Naive thymus-derived CD8-positive, alpha-beta T cell (primary cell): ENCODE measurements at places on chromosomes 6 and 20. TPM values are rescaled to one million over a fixed set of nuclear protein-coding genes. Genes with fewer than 3 reads are reported as not detected.

DNA sequence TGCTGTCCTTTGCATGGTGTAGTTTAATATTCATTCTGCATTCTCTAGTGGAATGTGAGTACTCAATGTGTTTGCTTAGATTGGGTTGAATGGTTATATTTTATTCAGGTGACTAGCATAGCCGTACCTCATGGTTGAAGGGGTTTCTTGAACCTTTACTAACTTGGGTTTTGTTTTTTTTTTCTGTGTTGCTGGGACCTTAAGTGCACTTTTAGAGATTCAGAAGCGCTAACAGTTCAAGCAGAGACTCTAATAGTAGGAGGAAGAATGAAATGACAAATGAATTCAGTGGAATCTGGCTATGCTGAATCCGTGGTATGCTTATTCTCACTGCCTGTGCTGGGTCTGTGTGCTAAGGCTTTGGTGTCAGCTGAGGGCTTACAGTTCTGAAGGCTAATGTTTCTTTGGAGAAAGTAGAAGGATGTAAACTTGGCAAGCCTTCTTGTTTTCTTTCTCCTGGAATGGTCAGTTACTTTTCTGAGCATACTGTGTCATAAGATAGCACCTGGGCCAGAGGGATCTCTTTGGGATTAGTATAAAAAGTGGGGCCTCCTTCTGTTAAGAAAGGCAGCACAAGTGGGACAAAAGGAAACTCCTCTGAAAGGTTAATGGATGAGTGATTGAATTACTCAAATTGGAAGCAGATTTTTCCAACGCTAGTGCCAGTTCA lies 28.7 kb downstream of the RNF144B start:
- DNase-seq: no peak

DNA sequence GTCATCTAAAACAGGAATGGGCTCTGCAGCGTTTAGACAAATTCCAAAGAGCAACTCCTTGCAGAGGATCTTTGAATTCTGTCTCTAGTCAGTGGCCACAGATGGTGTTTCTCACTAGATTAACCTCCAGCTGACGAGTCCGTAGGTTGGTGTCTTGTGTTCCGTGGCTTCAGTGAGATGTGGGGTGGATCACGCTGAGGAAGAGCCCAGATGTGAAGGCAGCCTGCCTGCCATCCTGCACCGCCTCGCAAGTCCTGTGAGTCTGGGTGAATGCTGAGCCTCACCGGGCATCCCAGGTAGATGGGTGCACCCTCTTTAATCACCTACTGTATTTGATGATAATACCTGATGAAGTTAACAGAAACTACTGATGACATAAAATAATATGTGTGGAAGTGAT lies 70.4 kb downstream of the THBS2 start:
- DNase-seq: no peak

Gene TBXT
- total RNA-seq: not detected

Gene ZBTB2
- 32.4 TPM for total RNA-seq

DNA sequence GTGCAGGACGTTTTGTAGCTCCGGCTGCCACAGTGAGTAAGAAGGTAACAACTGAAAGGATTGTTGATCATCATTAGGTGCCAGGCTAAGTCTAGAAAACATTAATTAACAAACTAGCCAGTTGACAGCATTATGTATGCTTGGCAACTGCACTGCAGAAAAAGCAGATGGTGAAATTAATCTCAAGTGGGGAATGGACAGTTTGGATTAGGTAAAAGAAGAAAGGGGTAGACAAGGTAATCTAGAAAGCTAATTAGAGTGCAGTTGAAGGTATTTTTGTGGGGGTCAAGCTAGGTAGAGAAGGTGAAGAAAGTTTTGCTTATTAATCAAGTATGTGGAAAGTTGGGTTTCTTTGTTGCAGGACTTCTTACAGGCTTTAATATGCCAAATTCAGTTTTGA lies 69.7 kb upstream of the HINT3 start:
- no peak for DNase-seq

DNA sequence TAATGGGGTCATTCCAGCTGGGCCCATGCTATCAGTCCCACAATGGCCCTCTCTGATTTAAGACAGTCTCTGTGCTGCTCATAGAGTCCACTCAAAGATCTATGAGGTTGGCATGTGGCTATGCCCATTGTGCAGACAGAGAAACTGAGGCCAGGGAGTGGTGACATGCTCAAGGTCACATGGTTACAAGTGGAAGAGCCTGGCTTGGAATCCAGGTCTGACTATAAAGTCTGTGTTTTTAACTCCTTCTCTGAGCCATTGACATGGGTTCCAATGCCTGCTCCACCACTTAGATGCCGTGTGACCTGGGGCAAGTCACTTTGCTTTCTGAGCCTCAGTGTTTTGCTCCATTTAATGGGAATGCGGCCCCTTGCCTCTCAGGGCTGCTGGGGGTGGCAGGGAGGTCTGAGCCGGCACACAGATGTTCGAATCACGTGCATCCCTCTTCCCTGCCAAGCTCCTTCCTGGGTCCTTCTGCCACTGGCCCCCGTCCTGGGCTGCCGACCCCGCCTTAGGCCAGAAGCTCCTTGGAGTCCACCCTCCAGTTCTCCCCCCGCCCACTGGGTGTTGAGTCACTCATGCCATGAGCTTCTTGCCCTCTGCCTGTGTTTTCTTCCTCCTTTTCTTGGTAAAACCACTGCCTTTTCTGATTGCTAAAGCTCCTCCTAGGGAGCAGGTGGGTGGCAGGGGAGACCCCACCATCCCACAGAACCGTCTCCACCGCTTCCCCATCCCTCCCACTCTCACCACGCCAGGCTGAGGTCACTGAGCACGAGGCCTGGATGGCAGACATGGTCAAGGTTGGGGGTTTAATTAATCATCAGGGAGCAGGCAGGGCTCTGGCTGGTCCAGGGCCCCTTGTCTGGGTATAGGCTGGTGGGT lies 35.7 kb downstream of the CEBPB start:
- no peak for DNase-seq

Gene MCCD1
- not detected for total RNA-seq

GRCh38 chr6:75234126-75234865 lies 9.3 kb downstream of the COX7A2 start:
- DNase-seq: no peak

GRCh38 chr20:44208165-44208564 lies 2.4 kb downstream of the OSER1 start:
- no peak for DNase-seq

Gene ESR1
- total RNA-seq: 2.8 TPM

DNA sequence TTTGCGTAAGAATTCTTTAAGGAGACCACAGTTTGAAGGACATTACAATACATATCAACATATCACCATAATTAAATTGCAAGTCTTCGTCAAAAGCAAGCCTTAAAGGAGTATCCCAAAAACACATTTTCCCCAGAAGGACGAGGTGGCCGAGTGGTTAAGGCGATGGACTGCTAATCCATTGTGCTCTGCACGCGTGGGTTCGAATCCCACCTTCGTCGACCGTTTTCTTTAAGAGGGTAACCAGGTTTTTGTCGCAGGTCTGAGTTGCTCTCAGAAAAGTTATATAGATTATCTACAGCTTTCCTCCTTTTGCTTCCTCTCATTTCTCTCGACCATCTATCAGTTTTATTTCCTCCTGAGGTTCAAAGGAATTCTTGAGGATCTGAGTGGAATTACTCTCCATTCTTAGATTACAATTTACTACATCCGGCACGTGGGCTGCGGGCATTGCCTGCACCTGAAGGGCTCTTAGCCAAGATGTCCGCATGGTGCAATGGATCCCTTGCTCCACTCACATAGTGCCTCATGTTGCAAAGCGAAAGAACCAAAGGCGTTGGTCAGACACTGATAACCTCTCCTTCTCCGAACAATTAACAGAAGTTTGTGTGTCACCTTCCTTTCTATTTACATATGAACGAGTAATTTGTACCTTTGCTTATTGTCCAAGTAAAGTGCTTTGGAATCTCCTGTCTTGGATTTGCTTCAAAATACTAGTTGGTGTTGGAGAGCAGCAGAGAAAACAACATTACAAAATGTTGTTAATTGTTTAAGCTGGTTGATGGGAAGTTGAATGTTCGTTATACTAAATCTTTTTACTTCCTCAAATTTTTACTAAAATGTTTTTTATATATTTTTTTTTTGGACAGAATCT lies 14.0 kb downstream of the POM121L2 start:
- no peak for DNase-seq

Gene COL9A1
- not detected for total RNA-seq

DNA sequence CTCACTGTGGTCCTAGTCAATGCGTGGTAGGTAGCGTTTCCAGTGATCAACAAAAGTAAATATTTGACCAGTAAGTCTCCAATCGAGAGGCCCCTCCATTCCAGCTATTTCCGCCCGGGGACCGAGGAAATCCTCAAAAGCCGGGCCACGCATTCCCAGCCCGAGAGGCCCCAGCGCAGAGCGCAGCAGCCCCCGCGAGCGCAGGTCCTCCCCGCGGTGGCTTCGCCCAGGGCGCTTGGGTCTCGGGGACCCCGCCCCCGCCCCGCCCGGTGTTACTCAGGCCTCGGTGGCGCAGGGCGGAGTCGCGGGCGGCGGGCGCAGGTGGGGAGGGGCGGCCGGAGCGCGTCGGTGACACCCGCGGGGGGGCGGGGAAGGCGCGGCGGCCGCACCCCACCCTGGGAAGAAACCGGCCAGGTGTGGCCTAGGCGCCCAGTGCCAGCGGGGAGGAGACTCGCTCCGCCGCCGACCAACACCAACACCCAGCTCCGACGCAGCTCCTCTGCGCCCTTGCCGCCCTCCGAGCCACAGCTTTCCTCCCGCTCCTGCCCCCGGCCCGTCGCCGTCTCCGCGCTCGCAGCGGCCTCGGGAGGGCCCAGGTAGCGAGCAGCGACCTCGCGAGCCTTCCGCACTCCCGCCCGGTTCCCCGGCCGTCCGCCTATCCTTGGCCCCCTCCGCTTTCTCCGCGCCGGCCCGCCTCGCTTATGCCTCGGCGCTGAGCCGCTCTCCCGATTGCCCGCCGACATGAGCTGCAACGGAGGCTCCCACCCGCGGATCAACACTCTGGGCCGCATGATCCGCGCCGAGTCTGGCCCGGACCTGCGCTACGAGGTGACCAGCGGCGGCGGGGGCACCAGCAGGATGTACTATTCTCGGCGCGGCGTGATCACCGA lies at the start of gene DSP:
Gene DSP (plus strand): TSS at position 497 of the 890 bp plus-strand sequence. CDS start 245 bp downstream, at position 742.
- DNase-seq: no peak

DNA sequence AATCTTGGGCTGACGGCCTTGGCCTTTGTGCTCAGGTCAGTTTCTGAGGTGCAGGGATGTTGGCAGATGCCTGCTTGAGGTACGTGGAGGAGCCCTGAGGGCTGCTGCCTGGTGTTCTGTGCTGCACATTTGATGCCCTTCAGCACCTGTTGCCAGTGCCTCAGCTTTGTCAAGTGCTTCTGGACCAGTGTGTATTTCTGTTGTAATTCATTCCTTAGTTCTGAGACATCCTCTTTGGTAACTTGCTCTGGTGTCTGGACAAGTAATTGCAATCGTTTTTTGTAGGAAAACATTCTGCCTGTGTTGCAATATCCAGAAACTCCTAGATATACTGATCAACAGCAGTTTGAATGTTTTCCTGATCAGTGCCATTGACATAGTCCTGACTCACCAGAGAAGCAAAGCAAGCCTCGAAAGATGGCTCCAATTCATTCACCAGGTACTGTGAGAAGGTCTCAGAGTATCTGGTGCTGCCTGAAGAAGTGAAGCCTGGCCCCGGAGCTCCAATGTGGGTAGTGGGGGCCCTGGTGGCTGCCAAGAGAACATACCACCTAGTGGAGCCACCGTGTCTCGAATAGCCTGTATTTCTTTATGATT lies 26.7 kb downstream of the ZNF337 start:
- DNase-seq: no peak

DNA sequence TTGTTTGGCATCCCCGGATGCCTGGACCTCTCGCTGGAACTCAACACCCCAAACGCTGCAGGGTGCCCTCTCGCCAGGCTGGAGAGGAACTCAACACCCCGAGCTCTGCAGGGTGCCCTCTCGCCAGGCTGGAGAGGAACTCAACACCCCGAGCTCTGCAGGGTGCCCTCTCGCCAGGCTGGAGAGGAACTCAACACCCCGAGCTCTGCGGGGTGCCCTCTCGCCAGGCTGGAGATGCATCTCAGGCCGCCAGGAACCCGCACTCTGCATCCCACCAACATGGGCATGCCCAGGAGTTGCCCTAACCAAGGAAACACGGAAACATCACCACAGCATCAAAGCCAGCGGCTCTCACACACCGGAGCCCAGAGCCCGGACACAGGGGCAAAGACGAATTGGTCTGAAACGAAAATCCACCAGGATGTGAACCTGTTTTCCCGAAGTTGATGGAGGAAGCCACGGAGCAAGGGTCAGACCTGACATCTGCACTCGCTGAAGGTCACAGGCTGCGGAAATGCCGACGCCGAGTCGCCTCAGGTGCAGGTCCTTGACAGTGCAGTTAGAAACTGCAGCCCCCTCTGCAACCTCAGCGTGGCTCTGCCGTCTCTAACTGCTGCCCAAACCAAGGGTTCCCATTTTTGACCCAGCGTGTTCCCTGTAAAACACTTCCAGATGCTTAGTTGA lies 37.5 kb downstream of the DLL1 start:
- DNase-seq: no peak

DNA sequence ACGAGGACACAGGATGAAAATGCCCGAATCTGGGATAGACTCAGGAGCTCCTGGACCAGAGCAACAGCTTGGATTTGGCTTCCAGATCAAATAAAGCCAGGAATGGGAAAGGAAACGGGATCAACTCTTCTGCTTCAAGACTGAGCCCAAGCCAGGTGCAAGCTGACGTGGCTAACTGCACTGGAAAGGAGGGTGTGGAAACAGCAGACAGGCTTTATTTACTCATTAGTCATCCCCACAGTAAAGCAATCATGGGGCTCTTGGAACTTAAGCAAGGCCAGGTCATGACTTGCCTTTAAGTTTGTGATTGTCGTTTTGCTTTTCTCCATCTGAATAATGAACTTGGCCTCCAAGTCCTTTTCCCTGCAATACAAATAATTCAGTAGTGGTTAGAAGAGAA lies 45.2 kb downstream of the KIF16B start:
- no peak for DNase-seq

DNA sequence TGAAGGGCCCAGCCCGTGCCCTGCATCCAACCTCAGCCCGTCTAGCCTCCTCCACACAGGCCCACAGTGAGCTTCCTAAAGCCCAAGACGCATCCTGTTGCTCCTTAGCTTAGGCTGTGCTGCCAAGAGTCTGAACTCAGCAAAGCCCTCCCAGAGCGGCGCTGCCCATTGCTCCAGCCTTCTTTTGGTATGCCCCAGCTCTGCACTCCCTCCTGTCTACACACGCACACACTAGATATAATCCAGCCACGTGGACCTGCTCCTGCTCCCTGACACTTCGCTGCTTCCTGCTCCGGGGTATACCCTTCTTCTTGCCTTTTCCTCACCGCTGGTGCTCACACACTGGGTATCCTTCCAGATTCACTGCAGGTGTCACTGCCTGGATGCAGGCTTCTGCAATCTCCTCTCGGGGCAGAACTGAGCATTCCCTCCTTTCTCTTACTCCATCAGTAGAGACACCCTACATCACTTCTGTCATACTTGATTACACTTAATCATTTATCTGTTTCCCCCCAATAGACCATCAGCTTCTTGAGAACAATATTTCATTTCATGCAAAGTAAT lies 23.8 kb downstream of the GABRR2 start:
- no peak for DNase-seq

GRCh38 chr20:48609491-48609978 lies 218.3 kb downstream of the PREX1 start:
- DNase-seq: no peak

Gene SOBP
- total RNA-seq: 1.4 TPM

Gene KCNS1
- not detected for total RNA-seq
